ENCODE measurements at places on chromosomes 3 and 15.

DNA sequence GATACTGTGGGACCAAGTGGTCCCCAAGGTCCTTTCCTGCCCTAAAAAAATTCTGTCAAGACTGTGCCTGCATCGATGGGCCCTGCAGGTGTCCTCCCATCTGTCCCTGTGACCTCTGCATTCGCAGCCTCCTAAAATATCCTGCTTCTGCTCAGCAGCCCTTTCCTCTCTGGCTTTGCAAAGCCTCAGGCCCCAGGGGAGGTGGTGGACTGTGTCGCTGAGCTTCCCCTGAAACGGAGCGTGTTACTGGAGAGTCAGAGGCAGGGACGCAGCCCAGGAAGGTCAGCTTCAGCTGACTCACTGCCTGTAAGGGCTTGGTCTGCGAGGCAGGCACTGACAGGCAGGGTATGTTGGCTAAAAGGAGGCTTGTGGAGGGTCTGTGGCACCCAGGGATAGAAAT is 110.0 kb downstream of the RAB11A start:
- DNase-seq = peak; percentile 9

DNA sequence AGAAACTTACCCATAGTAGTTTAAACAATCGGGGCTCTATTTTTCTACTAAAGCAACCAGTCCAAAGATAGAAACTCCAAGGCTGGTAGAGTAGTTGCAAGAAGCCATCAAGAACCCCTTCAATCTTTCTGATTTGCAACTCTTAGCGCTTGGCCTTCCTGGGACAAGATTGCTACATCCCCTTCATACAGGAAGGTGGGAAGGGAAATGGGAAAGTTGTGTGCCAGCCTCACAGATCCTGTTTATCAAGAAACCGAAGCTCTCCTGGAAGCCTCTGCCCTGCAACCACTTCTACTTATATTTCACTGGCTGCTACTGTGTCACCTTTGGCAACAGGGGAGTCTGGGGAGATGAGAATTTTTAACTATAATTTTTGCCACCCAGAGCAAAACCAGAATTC is 46.2 kb downstream of the OSBPL10 start:
- no peak for DNase-seq

DNA sequence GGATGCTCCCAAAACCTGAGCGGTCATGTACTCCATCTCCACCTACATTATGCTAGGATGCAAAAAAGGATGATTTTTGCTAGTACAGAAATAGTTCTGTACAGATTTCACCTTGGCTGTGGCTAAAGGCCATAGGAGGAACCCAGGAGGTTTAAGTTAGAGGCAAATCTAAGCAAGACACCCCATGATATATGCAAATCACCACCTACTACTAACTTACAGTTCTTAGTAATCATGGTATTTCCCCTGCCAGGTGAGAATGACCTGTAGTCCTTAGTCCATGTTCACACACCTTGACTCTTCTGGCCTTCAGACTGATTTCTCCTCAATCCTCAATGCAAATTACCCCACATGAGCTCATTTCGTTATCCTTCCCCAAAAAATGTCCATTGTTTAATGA is 154.2 kb downstream of the IMPG2 start:
- DNase-seq = no peak

- no peak for DNase-seq
Measured at GRCh38 chr3:173770796-173771573, 373.4 kb downstream of the NLGN1 start.

GRCh38 chr3:24237971-24238706 is 256.5 kb downstream of the THRB start:
- peak; percentile 81 for DNase-seq
